ENCODE measurements at places on chromosomes 1 and 21.

DNA sequence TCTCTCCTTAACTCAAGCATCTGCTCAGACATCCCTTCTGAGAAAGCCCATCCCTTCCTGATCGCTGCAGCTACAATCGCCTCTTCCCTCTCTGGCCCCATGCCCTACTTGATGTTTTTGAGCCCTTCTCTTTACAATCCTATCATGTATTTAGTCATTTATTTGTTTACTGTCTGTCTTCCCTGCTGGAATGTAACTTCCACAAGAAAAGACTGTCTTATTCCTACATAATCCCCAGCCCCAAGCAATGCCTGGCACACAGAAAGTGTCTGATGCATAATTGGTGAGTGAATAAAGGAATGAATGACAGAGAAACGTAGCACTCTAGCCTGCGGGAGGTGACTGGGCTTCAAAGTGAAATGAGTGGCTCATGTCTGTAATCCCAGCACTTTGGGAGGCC is 25.4 kb downstream of the ECE1 start:
- DNase-seq = no peak

GRCh38 chr1:43220905-43221778 is 48.6 kb upstream of the TMEM125 start:
- no peak for DNase-seq

DNA sequence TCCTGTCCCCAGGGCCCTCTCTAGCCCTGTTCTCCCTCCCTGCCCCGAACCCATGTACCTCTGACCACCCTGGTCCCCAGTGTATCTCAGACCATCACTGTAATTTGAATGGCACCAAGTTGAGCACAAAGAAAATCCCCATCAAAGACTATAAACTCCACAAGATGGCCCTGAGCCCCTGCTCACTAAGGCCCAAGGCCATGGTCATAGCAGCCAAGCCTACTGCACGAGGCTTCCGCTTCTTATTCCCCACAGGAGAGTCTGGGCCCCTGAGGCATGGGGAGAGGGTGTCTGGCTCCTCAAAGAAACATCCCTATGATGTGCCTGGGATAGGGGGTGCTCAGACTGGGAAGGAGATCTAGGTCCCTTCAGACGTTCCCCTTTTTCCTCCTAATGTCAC is 4.5 kb downstream of the ZNF683 start:
- DNase-seq = no peak

DNA sequence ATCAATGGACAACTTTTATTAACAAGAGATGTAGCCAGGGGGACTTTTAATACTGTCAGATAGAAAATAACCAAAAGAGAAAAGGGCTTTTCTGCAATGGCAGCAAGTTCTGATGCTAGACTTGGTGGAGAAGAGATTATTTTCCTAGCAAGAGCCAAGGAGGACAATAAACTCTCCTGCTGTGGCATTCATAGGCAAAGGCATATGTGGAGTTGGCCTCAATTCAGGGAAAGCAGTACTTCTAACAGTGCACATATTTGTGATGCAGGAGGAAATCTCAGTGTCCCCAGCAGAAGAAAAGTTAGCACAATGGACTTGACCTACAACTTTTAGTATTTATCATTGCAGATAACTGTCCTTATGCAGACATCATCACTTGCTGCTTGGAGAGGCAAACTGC is 75.1 kb upstream of the GRIK1 start:
- no peak for DNase-seq

DNA sequence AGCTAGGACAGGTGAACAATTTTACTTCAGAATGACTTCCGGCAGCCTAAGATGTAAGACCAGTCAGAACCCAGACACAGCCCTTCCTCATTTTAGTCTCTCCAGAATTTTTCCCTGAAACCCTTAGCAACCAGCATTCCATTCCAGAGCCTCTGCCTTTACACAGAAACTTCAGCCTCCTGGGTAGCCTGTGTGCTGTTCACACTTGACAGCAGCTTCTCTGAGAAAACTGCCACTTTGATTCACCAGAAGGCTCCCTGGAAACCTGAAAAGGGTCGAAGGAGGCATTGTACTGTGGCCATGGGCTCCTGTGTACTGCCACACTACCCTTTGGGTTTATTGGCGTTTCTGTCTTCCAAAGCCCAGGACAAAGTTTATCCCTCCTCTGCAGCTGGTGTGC is 17.4 kb downstream of the HYI start:
- no peak for DNase-seq

GRCh38 chr1:14822493-14822892 is 224.0 kb downstream of the KAZN start:
- no peak for DNase-seq

DNA sequence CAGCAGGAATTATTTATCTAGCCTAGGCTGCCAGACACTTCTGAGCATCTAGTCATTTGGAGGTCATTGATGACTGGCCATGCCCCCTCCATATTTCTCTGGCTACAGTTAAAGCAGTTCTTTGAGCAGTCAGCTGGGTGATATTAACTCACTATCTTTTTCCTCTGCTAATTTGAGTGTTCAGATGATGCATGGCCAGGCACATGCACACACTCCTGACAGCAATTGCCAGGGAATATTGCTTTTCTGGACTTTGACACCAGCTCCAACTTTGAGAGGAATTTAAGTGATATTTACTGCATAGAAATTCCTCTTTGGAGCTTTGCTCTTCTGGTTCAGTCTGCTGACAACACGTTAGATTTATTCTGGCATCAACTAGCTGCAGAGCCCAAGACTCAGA is 52.6 kb downstream of the CD247 start:
- no peak for DNase-seq

DNA sequence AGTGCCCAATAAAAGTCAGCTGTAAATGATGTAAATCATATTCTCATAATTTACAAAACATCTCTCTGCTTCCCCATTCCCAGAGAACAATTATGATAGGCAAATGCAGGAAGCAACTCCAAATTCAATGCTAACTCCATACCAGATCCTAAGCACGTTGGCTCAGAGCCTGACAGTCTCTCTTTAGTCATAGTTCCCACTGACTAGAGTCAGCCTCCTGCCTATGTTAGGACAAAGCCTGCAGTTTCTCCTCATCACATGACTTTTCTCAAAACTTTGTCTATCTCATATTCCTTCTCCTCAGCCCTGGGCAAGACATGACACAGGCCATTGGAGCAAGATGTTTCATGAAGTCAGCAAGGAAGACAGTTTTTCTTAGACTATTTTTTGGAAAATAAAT is 101.5 kb upstream of the COL24A1 start:
- DNase-seq = no peak

DNA sequence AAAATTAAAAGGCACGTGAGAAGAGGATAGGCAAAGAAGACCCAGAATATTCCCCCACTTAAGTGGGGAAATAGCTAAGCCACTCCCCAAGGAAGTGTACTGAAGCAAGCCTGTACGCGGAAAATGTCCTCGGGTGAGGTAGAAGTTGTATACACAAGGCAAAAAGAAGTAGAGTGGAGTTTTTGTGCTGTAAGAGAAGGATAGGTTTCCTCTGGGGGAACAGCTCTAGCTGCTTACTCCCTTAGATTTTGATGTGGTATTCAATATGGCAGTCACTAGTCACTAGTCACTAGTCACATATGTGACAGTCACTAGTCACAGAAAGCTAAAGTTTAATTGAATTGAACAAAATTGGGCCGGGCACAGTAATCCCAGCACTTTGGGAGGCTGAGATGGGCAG is 7.6 kb downstream of the TXNIP start:
- DNase-seq = no peak

- DNase-seq = no peak
These were observed 19.0 kb upstream of the IRF2BP2 start for GRCh38 chr1:234629026-234629425.

DNA sequence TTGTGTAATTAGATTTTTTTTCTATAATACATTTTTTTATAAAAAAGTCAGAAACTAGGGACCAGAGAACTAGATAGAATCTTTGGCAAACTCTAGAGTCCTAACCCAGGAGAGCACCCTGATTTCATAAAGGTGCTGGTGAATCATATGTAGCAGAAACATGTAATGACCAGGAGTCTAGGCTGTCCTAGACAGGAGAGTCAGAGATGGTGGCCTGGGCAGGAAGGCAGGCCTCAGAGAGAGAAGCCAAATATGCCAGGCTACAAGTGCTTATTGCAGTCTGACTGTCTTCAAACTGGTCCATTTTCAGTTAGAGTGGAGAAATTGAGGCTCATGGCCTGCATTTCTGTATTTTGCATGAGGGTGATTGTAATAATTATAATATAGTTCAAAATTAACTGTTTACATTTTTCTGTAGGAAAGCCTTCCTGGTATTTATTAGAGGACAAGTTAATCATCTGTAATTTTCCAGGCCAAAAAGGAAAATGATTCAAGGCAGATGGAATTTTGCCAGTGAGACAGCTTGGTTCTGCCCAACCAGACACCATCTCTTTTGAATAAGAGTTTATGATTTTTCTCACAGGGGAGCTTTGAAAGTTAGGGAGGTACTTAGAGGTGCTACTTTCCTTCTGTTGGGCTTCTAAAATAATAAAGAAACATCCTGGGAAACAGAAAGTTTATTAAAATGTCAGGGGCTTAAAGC is 129.8 kb downstream of the S1PR1 start:
- DNase-seq = no peak

- peak; percentile 40 for DNase-seq
These were observed 38.1 kb downstream of the MRAP start for GRCh38 chr21:32336711-32337110.

DNA sequence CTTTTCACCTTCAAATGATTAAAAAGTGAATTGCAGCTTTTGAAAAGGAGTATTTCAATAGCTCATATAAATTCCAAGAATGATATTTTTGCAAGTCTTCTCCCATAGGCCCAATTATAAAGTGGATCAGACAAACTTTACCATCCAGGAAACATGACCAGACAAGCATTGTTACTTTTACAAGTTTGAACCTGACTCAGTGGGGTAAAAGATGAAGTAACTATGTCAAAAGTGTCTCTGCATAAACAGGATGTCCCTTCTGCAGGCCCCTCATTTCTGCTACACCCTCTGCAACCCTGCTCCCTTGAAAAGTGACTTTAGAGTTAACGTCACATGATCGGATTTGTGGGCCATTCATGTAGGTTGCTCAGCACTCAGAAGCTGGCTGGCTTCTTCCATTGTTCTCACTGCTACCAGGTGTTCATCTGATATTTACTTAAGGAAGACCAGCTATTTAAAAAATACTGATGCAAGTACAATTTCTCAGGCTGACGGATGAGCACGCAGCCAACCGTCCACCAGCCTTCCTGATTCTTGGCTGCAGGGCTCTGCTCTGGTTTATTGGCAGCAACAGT is 32.3 kb downstream of the URB1 start:
- no peak for DNase-seq

- no peak for DNase-seq
These were observed 5.5 kb upstream of the MMP23B start for GRCh38 chr1:1626207-1627141.

DNA sequence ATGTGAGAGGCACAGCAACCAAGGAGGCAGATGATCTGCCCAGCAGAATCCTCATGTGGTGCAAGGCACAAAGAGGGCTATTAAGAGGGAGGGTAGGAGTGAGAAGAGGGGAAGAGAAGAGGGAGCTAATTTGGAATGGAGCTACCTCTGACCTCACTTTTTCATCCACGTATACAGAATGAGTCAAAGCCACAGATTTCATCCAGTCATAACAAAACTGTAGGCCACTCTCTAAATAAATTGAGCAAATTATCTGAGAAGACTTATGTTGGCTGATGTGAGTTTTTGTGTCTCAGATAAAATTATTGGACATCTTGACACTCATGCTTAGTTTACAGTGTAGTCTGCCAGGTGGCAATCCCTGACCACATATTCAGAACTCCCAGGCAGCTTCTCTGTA is 325.6 kb downstream of the TTLL7 start:
- DNase-seq = no peak

DNA sequence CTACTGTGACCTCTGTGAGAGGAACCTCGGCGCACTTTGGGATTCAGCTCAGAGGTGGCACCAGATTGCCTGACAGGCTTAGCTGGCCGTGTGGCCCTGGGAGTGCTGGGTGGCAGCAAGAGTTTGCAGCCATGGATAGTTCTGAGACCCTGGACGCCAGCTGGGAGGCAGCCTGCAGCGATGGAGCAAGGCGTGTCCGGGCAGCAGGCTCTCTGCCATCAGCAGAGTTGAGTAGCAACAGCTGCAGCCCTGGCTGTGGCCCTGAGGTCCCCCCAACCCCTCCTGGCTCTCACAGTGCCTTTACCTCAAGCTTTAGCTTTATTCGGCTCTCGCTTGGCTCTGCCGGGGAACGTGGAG is 67.5 kb downstream of the DISC1 start:
- peak; percentile 89 for DNase-seq

- no peak for DNase-seq
These were observed 989 bp downstream of the ACTA1 start for GRCh38 chr1:229432905-229433304.

DNA sequence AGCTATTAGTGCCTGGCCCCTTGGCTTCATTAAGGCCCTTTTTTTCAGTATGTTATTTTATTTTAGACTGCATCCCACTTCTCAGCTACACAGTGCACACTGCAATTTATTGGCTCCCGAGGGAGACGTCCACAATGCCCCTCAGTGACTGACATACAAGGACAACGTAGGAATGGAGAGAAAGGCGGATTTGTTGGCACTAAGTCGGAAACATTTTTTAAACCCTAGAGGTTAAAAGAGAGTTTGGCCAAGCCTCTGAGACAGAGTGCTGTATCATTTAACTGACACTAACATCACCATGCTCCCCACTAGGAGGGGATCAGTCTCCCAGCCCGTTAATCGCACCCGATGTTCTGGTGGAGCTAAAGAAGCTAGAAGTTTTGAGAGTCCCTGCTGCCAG is 45.7 kb upstream of the FOXD3 start:
- no peak for DNase-seq

GRCh38 chr21:45982092-45982757 is 655 bp downstream of the COL6A1 start:
- no peak for DNase-seq

DNA sequence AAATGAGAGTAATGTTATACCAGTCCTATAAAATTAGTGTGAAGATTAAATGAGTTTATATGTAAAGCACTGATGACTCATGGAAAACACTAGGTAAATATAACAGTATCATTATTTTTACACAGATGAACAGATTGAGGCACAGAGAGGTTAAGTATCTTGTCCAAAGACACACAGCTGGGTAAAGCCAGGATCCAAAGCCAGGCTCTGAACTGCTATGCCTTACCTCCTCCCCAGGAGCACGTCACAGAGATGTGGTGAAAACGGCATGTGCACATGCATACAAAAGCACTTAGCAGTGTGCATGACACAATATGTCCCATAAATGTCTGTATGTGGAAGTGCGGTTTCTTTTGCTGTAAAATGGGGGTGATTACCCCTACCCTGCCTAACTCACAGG is 56.9 kb downstream of the MAN1C1 start:
- no peak for DNase-seq

DNA sequence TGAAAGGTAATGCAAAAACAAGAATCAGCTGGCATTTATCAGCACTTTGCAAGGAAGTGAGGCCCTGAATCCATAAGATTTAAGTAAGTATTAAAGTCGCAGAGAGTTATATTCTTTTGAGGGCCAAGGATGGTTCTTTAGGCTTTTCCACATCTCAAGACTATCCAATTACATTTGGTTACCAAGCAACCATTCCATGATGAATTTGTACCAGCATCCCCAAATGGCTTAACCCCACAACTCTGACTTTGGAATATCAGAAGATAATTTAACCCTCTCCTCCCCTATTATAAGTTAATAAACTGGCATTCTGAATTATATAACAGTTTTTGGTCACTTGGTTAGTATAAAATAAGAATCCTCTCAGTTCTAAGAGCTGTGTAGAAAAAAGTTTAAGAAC is 2.8 kb downstream of the PHTF1 start:
- no peak for DNase-seq

- DNase-seq = no peak
These were observed 83.9 kb downstream of the PCNX2 start for GRCh38 chr1:233211595-233211994.

GRCh38 chr1:218165701-218166114 is 119.4 kb upstream of the RRP15 start:
- DNase-seq = no peak
